CD4-positive, alpha-beta memory T cell (primary cell): ENCODE measurements at places on chromosomes 12 and 14. TPM values are rescaled to one million over a fixed set of nuclear protein-coding genes. Genes with fewer than 3 reads are reported as not detected.

Gene TSPAN9
- total RNA-seq: 0.67 TPM

Gene PYGL
- total RNA-seq: 0.72 TPM

Gene DNAI7
- 0.15 TPM for total RNA-seq

Gene RFLNA
- not detected for total RNA-seq

Gene TRPV4
- total RNA-seq: not detected

Gene CGRRF1
- total RNA-seq: 21.8 TPM

Gene CELA1
- 0.36 TPM for total RNA-seq

Gene AKAP5
- 0.14 TPM for total RNA-seq

Gene GPD1
- total RNA-seq: 2.0 TPM

Gene FLRT2
- total RNA-seq: 0.03 TPM

Gene PTPRB
- not detected for total RNA-seq

Gene CD163L1
- total RNA-seq: 1.1 TPM

Gene SIRT4
- total RNA-seq: 5.9 TPM

Gene ARHGEF25
- 0.47 TPM for total RNA-seq

Gene PZP
- not detected for total RNA-seq

Gene NANOG
- total RNA-seq: not detected

Gene MIS18BP1
- total RNA-seq: 31.2 TPM

Gene SLC2A3
- total RNA-seq: 157 TPM

Gene ADAM20
- 1.6 TPM for total RNA-seq
